RPMI8226 (cell line): ENCODE measurements at places on chromosomes 2 and 18.

DNA sequence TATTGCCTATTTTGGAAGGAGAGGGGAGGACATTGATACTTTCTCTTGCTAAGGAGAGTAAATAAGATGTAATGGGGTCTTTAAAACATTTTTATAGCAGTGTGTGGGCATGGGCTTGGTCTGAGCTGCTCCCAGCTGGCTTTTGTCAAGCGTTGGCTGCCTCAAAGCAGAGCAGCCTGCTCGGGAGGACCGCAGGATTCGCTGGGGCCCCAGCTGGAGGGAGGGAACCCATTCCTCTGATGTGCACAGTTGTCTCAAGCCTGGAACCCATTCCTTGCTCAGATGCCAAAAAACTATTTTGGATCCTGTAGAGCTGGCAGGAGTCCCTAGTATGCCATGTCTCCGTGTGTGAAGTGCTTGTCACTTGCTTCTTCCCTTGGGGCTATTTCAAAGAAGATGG is 59.4 kb upstream of the RMDN2 start:
- DNase-seq: no peak

DNA sequence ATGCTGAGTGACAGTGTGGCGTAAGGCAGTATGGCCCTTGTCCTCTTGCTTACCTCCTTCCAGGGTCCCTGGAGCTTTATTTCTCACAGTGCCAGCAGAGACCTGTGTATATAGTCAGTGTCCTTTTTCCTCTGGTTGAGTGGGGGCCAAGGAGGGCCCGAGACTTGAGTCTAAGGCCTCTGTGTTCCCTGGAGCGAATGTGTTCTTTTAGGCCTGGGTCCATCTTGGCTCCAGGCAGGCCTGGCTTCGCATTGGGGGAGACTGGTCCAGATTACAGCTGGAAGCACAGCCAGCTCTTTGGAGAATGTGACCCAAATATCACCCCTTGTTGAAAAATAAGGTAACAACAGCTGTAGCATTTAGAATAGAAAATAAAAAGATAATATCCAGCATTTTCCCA is 5.0 kb downstream of the VAMP5 start:
- no peak for DNase-seq

GRCh38 chr2:205689820-205690219 is 7.5 kb downstream of the NRP2 start:
- DNase-seq: no peak

GRCh38 chr2:122414902-122415301 is 659.5 kb downstream of the TSN start:
- DNase-seq: no peak

DNA sequence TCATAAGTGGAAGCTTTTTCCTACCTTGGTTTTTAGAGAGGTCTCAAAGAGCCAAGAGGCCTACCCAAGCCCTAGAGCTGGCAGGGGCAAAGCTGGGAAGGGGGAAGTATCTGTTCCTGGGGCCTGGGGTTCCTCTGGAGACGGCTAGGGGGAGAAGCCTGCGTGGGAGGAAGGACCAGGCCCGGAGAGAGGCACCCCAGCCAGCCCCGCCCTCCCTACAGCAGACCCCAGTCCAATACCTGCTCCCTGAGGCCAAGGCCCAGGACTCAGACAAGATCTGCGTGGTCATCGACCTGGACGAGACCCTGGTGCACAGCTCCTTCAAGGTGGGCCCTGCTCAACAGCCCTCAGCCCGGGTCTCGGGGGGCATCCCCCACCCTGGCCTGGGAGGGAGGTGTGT is 2.2 kb downstream of the CTDSP1 start:
- no peak for DNase-seq

DNA sequence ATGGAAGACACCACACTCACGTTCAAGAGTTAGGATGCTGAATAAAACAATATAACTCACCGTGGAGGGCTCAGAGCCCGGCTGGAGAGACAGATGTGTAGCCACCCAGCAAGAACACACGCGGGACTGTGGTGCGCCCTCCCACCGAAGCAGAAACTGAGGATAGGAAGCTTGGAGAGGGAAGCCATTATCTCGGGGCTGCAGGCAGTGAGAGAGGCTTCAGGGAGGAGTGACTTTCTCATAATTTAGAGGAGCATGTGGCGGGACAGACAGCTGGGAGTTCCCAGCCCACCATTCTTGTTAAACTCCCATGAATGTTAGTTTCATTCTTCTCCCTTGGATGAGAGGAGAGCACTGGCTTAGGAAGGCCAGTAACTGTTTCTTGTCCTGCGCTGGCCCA is 96.4 kb downstream of the MAPRE2 start:
- no peak for DNase-seq

GRCh38 chr18:40555914-40556313 is 1399.1 kb upstream of the PIK3C3 start:
- no peak for DNase-seq

GRCh38 chr18:2920546-2921343 is 73.9 kb downstream of the EMILIN2 start:
- DNase-seq: no peak

GRCh38 chr18:12287684-12288402 is 20.2 kb upstream of the TUBB6 start:
- no peak for DNase-seq

DNA sequence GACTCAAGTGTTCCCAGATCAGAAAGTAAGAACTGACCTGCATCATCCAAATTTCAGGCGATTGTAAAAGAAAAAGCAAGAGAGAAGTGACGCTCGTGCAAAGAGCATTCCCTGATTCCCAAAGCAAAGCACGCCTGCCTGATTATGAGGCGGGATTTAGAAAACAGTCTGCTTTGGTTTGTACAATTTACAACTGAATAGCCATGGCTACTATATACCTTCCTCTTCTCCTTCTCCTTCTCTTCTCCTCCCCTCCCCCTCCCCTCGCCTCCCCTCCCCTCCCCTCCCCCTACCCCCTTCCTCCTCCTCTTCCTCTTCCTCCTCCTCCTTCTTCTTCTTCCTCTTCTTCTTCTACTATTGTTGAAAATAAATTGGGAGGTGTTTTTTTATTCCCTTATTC is 782.9 kb downstream of the GALR1 start:
- DNase-seq: no peak

- DNase-seq: no peak
Observed at GRCh38 chr2:47617523-47618271, 165.2 kb upstream of the MSH6 start.

GRCh38 chr2:16218625-16219024 is 278.3 kb downstream of the MYCN start:
- DNase-seq: peak; percentile 61

DNA sequence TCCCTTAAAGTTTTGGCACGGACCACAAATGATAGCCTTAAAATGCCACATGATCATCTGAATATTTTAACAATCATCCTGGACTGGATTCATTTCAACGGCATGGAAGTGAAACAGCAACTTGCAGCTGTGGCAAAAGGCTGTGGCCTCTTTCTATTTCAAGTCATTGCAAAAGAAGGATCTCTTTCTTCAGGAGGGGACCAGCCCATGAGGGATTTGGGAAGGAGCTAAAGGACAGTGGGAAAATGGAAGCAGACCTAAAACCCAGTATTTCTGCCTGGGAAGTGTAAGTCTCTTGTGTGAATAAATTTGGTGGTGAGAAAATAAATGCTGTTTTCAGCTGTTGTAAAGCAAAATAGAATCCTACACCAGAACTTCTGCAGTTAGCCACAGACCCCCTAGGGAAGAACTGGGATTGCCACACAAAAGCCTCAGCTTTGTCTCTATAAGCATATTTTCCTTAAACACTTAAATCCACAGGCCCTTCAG is 107.3 kb upstream of the ZFP36L2 start:
- DNase-seq: peak; percentile 56

- no peak for DNase-seq
Observed at GRCh38 chr2:83874712-83875430, 584.2 kb downstream of the SUCLG1 start.

DNA sequence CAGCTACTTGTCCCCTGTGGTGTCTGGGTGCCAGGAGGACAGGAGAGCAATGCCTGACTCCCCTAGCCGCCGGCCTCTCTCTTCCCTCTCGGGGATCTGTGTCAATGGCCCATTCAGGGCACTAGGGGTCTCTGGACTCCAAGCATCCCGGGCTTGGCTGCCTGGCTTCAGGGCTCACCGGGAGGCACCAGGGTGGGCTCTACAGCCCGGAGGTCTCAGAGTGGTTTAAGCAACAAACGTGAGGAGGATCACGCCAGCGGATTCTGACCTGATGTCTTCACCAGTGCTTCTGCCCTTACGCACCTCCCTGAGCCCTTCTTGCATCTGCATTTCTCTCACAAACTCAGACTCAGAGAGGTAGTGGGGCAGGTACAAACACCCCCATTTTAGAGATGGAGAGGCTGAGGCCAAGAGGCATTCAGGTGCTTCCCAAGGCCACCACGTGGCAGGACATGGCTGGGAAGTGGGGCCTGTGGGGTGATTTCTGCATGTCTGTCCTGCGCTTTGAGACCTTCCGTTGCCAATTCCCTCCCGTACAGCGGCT is 243.0 kb downstream of the CELF4 start:
- peak; percentile 46 for DNase-seq

GRCh38 chr2:83109284-83109683 is 1349.8 kb downstream of the SUCLG1 start:
- no peak for DNase-seq

GRCh38 chr2:6937582-6937981 is 20.4 kb downstream of the RNF144A start:
- no peak for DNase-seq

GRCh38 chr18:60020107-60020925 is 120.5 kb downstream of the PMAIP1 start:
- DNase-seq: no peak

DNA sequence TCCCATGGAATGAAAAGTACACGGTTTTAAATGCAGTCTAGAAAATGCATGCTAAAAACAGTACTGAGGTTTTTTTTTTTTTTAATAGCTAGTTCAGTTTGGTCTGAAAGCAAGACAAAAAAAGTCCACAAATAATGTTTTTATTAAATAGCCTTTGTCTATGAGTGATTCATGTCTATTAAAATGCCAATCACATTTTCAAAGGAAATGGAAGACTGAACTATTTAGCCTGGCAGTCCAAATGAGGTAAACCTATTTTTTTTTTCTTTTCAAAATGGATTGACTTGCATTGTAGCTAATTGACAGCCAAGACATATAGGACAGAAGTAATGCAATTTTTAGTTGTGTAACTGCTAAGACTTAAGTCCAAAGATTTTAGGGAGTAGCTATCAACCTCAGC is 90.3 kb downstream of the LRP1B start:
- no peak for DNase-seq

- no peak for DNase-seq
Observed at GRCh38 chr18:8835521-8835953, 130.2 kb downstream of the MTCL1 start.

- DNase-seq: no peak
Observed at GRCh38 chr18:62751977-62752376, 36.6 kb downstream of the PHLPP1 start.

- DNase-seq: no peak
Observed at GRCh38 chr18:9867071-9867594, 18.6 kb upstream of the TXNDC2 start.

DNA sequence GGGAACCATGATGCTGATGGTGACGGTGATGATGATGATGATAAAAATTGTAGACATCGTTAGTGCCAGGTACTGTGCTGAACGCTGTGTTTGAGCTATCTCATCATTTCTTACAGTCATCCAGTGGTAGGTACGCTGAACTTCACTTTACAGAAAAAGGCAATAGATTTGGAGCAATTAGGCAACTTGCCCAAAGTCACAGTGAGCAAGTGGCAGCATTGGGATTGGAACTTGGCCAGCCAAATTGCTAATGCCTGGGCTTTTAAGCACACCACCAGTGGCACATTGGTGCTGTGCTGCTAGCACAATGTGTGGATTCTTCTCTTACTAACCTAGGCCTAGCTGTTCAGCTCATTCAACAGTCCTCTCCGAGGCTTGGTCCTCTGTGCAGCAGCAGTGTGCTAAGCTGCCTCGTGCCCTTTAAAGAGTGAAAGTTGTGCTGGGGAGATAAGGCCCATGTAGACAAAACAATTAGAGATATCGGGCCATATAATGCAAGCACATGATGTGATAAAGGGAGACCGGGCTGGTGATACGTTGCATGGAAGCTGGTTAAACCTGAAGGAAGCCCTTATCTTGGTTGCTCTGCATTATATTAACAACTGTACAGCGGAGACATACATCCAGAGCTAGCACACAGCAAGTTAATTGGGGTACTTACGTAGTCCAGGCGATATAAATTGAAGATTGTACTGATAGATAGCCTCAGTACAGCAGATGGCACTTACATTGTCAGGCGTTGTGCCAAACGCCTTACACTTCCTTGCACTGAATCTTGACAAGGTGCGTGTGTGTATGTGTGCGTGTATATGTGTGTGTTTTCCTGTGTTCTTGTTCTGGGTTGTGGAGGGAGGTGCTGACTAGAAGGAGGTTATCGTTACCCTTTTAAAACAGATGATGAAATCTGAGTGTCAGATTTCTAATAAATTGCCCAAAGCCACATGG is 28.4 kb downstream of the HK2 start:
- no peak for DNase-seq

DNA sequence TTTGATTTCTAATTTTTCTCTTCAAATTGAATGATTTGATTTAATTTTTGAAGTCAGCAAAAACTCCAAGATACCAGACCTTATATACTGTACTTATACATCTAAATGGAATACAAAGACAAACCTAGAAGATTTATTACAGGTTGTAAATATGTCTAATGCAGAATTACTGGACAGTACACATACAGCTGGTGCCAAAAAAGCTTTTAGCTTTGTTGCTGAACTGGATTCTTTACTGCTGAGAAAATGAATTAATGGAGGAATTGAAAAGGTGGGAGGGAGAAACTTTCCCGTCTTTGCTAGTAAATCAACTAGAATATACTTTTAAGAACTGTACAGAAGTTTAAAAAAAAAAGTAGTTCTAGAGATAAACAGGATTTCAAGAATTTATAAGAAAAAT is 17.5 kb downstream of the C1D start:
- no peak for DNase-seq

GRCh38 chr2:189178726-189179569 is 613 bp downstream of the COL5A2 start:
- DNase-seq: no peak

GRCh38 chr2:37599688-37600525 is 71.5 kb downstream of the CDC42EP3 start:
- no peak for DNase-seq

GRCh38 chr2:178498137-178498536 is 17.9 kb downstream of the PLEKHA3 start:
- DNase-seq: no peak

DNA sequence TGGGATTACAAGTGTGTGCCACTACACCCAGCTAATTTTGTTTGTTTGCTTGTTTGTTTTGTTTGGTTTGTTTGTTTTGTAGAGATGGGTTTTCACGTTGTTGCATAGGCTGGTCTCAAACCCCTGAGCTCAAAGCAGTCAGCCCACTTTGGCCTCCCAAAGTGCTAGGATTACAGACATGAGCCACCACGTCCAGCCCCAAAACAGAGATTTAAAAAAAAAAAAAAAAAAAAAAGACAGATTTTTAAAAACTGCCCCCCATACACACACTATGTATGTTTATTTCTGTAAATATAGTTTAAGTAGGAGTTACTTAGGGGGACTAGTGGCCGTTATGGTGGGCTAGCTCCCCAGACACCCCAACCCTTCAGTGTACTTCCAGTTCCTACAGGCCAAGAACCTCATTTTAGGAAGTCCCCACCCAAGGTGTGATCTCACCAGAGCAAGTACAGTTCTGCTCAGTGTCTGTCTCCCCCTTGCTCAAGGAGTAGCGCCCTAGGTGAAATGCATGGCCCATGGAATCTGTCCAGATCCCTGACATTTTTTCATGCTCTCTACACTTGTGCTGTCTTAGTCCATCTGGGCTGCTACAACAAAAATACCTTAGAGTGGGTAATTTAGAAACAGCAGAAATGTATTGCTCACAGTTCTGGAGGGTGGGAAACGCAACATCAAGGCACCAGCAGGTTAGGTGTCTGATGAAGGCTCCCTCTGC is 1.6 kb upstream of the TMBIM1 start:
- no peak for DNase-seq

GRCh38 chr2:49069829-49070228 is 84.5 kb downstream of the FSHR start:
- no peak for DNase-seq
